ENCODE measurements at places on chromosomes 1 and 21.

DNA sequence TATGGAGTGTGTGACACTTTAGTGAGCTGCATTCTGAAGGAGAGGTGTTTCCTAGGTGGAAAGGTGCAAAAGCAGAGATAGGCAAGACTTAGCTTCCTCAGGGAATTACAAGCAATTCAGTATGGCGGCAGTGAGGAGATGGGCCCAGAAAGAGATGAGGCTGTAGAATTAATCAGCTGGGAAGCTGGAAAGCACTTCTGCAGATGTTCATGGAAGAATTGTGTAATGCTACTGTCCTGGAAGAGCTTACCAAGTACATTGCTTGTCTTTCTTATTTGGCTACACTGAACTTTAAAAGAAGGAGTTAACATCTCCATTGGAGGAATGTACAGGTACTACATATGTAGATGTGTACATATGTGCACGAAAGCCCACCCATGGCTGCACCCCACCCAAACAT, 103.7 kb upstream of the DPT start:
- no peak for DNase-seq

- peak; percentile 99 for DNase-seq
Observed at GRCh38 chr1:1231400-1232207, at the start of gene SDF4. Gene SDF4, minus strand, starts transcription at chr1:1232001. Its CDS starts 3,229 bp downstream, at chr1:1228772.

DNA sequence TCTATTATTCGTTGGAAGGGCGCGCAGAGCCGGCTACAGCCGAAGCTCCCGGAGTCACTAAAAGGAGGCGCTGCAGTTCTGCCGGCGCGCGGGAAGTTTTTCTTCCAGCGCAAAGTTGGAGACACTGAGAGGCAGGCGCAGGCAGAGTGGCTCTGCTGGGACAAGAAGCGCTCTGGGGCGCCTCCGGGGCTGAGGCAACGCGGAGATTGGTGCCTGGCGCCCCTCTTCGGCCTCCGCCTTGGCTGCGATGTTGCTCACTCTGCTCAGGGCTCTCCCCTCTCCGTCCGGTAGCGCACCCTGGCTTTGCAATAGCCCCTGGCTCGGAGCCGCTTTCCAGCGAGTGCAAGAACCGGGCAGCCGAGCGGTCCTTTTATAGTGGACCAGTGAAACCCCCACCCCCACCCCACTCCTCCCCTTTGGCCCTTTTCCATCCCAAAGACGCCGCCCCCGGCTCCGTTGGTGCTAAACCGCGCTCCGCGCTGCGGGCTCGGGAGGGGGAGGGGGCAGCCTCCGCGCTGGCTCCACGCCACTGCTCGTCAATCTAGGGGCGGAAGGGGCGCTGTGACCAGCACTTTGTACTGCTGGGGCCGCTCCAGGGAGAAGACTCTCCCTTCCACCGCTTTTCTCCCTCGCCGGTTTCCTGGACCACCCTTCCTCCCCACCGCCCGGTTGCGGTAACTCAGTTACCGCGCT, at the start of gene ADAMTS1:
Gene ADAMTS1 (minus strand): TSS at position 344 of the 693 bp plus-strand sequence. CDS start 455 bp downstream, outside the sequence.
- DNase-seq: no peak

DNA sequence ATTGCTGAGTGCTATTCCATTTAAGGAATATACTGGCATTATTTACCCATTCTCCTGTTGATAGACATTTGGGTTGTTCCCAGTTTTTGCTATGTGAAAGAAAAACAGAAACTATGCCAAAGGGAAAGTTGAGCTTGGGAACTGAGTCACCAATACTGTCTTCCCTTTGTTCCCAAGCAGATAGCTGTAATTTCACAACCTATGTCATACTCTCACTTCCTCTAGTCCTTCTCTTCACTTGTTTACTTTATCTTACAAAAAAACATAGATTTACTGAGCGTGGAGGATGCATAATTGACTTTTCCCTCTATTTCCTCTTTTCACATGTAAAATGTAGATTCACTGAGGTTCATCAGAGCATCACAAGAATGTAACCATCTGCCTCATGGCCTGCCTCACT, 32.4 kb upstream of the PGBD5 start:
- peak; percentile 66 for DNase-seq

DNA sequence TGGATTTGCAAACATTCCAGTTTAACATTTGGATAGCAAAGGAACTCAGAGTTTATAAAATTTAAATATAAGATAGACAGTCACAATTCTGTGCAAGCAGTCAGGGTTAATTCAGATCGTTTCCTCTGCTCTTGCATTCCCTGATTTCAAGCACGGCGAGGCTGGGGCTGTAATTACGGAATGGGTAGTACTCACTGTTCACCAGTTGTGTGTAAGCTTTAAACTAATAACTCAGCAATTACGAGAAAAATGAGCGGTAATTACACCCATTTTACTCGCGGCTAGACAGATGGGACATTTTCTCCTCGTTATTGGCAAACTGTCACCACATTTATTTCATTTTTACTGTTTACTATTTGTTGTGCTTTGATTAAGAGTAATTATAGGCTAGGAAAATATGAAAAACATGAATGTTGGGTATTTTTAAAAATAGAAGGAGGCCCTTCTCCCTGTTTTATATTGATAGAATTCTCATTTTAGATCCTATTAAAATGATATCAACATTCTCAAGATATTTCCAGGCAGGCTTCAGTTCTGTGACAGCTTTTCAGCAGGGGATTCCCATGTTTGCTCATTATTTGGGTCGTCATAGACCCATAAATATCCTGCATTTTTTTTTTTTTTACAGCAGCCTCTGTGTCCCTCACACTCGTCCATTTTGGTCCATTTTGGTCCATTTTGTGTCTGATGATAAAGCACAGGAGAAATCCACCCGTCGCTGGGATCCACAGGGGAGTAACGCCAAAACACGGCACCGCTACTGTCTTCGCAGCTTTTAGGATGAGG, 208.3 kb downstream of the DSCAM start:
- DNase-seq: no peak

- DNase-seq: peak; percentile 72
Observed at GRCh38 chr1:31764312-31765040, at the start of gene ADGRB2. Gene ADGRB2, minus strand, starts transcription at chr1:31764340. Its CDS starts 7,119 bp downstream, at chr1:31757221.

- DNase-seq: no peak
Observed at GRCh38 chr1:66305927-66306326, 228.0 kb upstream of the SGIP1 start.

DNA sequence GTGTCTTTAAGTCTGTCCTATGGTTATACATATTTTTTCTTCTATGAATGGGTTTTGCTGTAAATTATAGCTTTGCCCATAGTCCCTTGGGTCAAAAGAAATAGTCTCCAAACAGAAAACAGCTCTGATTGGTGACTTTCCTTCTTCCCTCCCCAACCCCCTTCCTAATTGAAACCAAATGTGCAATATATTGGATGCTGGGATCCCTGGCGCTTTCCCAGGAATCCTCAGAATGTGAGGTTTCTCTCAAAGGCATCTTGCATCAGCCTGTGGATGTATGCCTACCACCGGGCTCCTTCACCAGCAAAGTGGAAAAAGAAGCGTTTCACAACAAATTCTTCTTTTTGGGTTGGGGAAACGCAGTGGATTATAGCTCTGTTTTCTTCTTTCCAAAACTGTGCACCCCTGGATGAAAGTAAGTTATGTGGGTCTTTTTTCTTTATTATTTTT, at the start of gene DDR2:
Gene DDR2 (plus strand): TSS at position 248 of the 450 bp plus-strand sequence. CDS start 86,600 bp downstream, outside the sequence.
- DNase-seq: no peak

GRCh38 chr1:198064181-198064580, 92.6 kb upstream of the NEK7 start:
- no peak for DNase-seq

DNA sequence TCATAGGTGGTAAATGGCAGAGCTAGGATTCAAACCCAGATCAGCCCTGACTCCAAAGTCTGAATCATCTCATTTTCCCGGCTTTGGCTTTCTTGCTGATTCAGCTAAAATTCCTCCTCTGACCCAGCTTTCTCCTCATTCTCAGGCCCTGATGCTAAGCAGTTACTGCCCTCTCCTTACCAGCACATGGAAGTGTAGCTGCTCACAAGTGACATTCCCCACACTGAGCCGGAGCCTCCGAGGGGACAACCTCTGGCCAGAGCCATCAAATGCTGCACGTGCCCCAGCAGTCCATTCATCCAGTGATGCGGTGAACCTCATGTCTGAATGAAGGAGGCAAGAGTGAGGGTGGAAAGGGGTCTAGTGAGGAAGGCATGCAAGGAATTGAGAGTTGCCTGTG, 11.1 kb downstream of the ITGA10 start:
- DNase-seq: no peak

- DNase-seq: no peak
Observed at GRCh38 chr1:179187043-179187442, 42.4 kb downstream of the ABL2 start.

- no peak for DNase-seq
Observed at GRCh38 chr1:153544453-153545066, 1.0 kb downstream of the S100A4 start.

GRCh38 chr1:9244501-9245229, 10.1 kb downstream of the H6PD start:
- DNase-seq: no peak

DNA sequence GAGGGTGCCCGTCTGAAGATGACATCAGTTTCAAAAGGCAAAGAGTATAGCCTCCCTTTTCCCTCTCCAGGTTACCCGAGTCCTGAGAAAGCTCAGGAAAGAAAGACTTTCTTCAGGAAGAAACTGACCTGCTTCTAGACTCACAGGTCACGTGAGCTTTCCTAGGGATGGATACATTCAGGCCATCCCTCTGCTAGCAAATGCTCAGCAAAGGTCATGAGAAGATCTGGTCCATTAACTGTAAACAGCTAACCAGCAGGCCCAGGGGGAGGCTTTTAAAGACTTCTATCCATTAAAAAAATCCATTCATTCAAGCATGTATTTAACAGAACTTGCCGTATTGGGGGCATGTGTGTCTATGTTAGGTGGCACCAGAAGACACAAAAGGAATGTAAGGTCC, 605.5 kb downstream of the KIF26B start:
- no peak for DNase-seq

- no peak for DNase-seq
Observed at GRCh38 chr1:205670150-205670446, 10.2 kb downstream of the SLC45A3 start.

DNA sequence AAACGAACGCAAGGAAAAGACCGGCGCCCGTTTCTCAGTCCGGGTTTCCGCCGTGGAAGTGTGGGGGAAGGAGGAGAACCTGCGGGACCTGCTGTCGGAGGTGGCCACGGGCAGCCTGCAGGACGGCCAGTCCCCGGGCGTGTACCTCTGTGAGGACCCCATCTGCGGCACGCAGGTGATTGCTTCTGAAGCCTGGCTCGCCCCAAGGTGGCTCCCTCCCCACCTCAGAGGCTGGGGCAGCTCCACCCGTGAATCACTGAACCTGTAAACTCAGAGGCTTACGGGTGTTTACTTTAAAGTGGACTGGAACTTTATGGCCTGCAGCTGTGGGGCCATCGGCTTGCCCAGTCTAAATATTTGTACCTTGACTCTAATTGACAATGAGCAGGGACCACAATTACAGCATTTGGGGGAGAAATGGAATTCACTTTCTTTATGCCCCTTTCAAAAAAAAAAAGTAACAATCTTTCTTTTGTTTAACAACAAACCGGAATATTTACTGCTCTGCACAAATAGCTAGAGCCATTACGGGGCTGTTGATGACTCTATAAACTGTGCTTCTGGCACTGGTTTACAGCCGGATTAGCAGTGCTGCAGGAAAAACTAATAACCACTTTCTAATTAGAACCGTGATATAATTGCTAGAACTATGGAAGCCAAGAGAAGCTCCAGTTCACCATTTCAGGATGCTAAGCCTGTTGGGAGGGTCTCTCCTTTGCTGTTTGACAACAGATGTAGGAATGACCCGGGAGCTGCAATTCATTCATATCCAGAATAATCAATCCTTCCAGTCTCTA, 454.8 kb downstream of the KIF26B start:
- DNase-seq: no peak

- DNase-seq: no peak
Observed at GRCh38 chr1:54069791-54070170, 16.4 kb downstream of the TCEANC2 start.

DNA sequence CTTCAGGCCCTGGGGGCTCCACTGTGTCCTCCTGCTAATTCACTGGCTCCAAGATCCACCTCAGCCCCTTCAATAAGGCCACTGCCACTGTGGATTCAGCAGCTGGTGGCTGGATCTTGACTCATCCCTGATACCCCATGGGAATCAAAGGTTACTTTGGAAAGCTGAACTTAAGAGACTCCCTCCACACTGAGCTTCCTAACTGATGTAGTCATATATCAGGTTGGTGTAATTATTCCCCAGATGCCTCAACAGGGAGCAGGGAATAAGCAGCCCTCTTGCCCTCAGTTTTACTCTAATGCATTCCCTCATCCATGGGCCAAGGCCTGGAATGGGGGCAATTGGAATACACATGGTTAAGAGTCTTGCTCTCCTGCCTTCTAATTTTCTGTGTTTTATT, 164.6 kb downstream of the FASLG start:
- no peak for DNase-seq

DNA sequence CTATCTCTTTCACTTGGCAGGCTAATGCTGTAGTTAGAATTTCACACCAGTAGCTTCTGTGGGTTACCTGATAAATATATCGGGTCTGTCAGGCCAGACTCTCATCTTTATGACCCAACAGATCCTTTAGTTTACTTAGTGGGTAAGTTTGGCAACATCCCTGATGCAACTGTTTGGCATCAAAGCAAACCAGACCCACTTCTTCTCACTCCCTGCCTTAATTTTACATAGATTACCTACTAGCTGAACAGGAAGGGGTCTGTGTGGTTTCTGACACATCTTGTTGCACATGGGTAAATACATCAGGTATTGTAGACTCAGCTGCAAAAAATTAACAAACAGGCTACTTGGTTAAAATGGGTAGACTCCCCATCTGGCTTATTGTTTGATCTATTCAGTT, 3.2 kb upstream of the GUK1 start:
- no peak for DNase-seq

GRCh38 chr1:6102532-6102845, 56.8 kb downstream of the KCNAB2 start:
- DNase-seq: no peak

GRCh38 chr1:179976970-179977651, 22.5 kb downstream of the CEP350 start:
- DNase-seq: no peak

GRCh38 chr1:173475564-173476196, 1.5 kb upstream of the PRDX6 start:
- no peak for DNase-seq

DNA sequence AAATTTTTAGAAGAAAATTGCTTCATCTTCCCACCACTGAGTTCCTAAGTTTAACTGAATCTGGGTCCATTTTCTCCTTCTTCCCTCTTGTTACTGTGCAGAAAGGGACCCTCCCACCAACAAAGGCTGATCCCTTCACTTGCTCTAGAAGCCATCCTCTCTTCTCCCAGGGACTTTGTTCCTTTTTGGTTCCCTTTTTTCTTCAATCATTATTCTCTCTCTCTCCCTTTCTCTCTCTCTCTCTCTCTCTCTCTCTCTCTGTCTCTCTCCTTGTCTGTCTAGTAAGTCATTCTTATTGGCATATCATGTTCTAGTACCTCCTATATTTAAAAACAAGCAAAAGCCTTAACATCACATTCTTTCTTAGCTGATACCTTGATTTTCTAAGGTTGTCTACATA, 31.7 kb upstream of the GADD45A start:
- no peak for DNase-seq

DNA sequence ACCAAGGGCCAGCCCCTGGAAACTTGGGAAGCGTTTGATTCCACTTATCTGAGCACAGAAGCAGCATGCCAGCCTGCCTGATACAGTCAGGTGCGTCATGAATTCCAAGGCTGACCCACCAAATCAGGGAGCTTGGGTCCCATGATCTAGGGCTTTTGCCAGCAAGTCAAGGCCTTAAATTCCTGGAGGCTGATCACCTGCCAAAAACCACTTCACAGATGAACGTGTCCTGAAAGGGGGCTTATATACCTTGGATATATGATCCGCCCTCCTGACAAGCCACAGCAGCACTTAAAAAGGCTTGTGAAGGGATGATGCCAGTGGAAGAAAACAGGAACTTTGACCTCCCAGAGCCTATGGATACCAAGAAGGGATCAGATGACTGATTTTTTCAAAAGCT, 24.0 kb upstream of the CLIC6 start:
- no peak for DNase-seq

Measured in NAMALWA (cell line).